ENCODE measurements at places on chromosomes 13 and 19.

- DNase-seq = no peak
Measured at GRCh38 chr13:78334059-78334458, 269.3 kb downstream of the POU4F1 start.

DNA sequence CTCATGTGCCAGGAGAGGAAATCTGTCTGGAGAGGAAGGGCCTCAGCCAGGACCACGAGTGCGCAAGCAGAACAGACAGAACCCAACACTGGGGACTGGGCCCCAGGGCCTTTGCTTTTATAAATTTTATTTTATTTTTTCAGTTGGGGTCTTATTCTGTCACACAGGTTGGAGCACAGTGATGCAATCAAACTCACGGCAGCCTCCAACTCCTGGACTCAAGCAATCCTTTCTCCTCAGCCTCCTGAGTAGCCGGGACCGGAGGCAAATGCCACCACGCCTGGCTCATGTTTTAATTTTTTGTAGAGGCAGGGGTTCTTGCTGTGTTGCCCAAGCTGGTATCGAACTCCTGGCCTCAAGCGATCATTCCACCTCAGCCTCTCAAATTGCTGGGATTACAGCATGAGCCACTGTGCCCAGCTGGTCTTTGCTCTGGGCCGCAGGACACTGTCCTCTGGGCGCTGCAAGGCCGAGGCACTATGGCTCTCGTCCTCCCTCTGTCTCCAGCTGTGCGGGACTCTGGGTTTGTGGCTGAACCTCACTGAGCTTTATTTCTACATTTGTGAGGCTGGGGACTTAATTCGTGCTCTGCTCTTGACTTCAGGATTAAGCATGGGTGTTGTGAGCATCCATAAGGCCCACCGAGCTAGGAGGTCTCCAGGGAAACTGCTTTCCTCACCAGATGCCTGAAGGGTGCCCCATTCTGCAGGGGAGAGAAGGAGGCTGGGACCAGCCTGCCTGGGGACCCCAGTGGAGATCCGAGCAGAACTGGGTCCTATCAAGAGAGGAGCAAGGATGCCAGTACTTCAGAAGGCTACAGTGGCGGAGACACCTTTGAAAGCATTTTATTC, 144.2 kb upstream of the VSTM2B start:
- DNase-seq = no peak

GRCh38 chr19:47230921-47231214, at the start of gene BBC3:
Gene BBC3 (minus strand): TSS chr19:47231199. CDS start chr19:47228431, 2,768 bp downstream.
- DNase-seq = no peak

GRCh38 chr19:57537953-57538547, 10.9 kb downstream of the ZNF549 start:
- DNase-seq = no peak

DNA sequence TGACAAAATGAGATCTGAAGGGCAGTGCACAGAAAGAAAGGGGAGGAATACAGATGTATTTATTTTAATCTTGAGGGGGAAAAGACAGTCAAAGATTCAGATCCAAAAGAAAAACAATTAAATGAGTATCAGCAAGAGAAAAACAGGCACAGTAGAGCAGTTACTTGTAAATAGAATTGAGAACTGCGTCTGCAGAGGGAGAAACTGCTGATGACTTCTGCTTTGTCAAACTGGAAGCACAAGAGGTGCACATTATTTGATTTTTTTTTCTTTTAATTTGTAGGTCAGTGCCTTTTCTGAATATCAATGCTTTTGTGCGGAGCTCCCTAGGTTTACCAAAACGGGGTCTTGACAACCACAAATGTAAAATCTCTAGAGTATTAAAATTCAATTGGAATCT, 37.3 kb downstream of the EFNB2 start:
- DNase-seq = no peak

DNA sequence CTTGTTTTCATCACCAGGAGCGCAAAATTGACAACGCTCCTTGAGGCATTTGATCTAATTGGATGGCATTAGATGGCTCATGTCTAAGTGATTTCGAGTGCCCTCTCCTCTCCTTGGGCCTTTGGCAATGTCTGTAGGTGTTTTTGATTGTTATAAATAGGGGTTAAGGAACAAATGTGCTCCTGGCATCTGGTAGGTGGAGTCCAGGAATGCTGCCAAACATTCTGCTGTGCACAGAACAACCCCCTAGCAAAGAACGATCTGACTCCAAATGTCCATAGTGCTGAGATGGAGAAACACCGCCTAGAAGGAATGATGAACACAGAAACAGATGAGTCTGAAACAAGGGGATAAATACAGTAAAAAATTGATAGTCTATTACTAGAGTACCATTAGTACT, 68.0 kb upstream of the C1QTNF9B start:
- no peak for DNase-seq

DNA sequence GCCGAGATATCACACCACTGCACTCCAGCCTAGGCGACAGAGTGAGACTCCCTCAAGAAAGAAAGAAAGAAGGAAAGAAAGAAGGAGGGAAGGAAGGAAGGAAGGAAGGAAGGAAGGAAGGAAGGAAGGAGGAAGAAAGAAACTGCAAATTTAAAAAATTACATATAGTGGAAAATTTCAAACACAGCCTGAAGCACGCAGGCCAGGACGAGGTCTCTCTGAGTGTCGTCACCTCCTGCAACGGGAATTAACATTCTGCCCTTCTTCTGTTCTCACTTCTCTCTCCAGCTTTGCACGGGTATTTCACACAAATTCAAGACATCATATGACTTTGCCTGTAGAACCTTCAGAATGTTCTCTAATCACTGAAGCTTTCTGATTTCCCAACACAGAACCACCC, 108.2 kb downstream of the GNG7 start:
- no peak for DNase-seq

DNA sequence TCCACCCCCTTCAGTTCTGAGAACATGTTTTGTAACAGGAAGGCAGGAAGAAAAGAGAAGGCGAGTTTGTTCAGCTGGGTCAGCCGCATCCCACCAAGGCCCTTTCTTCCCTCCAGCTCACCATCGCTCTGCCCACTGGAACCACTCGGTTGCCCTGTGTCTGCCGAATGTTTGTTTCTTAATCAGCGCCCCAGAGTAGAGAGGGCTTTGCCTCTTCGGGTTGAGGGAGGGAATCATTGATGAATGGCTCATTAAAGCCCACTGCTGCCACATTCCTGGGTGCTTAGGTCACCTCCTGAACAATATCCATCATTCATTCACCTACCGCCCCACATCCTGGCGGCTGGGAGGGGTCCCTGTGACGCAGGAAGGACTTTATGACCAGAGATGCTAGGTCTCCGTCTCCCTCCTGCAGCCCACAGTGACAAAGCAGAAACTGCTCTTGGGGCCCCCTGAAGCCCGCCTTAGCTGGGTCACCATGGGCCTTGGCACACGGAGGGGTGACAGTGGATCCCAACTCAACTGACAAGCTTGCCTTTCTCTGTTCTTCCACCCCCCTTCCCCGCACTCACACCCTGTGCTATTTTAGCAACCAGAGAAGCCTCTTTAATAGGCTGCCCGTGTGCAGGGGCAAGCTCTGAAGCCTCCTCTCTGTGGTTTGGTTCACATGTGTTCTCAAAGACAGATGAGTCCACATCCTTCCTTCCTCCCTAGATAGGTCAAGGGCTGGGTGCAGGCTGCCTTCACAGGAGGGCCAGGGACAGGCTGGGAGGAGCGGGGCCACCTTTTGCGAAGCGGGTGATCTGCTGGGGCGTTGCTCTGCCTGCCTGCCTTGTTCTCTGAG, 46.2 kb downstream of the ACTN4 start:
- no peak for DNase-seq

DNA sequence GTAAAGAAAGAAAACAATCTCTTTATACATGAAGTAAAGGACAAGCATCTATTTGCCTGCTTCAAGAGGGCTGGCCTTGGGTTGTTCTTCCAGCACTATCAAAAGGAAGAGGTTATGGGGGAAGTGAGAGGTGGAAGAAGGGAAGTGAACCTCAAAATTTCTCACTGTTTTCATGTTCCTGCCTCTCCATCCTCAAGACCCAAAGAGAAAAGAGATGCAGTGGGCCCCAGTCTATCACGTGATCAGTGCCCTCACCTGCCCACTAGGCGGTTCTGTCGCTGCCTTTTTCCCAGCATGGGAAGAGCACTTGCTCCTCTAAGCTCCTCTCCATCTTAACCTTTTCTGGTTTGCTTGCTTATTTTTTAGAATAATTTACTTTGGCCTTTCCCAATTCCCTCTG, 6.2 kb upstream of the USP12 start:
- DNase-seq = no peak

GRCh38 chr19:41626278-41626677, 596 bp downstream of the CEACAM4 start:
- no peak for DNase-seq

- DNase-seq = no peak
Measured at GRCh38 chr19:8612807-8613171, 2.3 kb upstream of the ADAMTS10 start.

GRCh38 chr19:54128441-54128725, 9.2 kb upstream of the CNOT3 start:
- DNase-seq = no peak

DNA sequence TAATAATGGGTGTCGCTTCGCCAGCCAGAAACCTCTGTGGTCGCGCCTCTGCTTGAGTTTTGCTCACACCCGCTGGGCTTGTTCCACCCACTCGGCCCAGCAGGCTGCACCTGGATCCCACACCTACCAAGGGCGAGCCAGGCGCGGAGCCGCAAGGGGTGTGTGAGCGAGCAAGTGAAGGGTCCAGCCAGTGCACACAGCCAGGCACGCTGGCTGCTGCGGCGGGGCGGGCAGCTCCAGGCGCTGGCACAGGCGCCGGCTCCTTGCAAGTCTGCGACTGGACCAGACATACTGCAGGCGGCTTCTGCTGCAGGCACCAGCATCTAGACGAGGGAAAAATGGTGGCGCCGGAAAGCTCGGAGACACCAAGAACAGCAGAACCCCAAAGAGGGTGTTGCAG, 1.8 kb upstream of the ZNF256 start:
- no peak for DNase-seq

GRCh38 chr13:31264151-31264550, 64.4 kb downstream of the B3GLCT start:
- no peak for DNase-seq

DNA sequence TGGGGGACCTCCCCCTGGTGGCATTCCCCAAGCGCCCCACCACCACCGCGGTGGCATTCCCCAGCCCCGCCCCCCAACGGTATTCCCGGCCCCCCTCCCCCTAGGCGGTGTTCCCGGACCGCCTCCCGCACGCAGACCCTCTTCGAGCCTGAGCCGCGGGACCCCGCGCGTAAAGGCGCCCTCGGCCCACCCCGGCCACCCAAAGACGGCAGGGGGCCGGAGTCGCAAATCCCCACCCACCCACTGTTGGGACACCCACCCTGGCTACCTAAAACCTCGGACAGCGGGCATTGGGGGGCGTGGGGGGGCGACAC, 22.4 kb downstream of the OLFM2 start:
- DNase-seq = no peak
